ENCODE measurements at places on chromosomes 12 and 14.

- DNase-seq: no peak
Observed at GRCh38 chr12:106107566-106107965, 31.2 kb downstream of the NUAK1 start.

DNA sequence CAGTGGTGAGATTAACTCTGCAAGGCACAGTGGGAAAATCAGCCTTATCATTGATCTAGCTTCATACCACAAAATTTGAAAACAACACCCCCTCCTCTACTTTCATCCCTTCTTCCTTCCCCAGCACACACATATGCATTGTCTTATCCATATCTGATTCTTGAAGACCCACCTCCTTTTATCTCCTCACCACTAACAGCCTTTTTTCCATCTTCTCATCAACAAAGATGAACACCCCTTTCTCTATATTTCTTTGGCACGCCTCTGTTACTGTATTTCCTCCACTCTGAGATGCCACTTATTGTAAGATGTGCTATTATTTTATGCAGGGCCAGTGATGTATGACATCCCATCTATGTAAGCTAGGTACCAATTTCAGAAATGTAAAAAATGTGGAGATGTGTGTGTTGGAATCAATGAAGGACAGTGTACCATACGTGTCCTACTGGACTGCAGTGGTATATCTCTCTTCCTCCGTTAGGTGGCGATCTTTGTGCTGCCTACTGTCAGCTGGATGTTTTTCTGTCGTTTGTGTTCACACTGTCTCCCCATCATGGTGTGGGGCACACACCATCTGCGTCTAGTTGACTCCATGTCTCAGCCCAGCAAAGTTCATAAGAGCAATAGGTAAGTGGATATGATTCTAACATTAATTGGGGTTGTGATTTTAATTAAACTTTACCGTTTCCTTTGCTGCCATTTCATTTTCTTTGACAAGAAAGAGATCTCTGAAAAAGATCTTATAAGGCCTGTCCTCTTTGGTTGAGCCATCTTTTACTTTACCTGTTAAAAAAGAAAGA is 24.0 kb downstream of the CCDC38 start:
- peak; percentile 11 for DNase-seq

DNA sequence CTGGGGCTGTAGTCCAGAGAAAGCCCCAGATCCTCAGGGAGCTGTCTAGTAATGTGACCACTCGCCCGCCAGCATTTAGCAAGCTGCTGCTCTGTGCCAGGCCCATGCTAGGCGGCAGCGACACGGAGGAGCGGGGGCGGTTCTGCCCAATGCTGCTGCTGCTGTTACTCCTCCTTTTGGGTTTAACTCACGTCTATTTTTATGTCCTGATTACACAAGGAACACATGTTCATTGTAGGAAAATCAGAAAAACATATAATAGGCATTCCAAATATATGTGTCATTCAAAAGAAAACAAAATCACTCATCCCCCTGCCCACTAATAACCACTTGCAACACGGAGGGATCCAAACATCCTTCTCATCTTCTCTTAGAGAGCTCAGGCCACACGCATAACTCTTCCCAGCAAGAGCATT is 30.4 kb downstream of the CCDC92 start:
- no peak for DNase-seq

- no peak for DNase-seq
Observed at GRCh38 chr14:29629839-29630238, 297.8 kb downstream of the PRKD1 start.

- no peak for DNase-seq
Observed at GRCh38 chr12:59827767-59828166, 231.9 kb downstream of the SLC16A7 start.

- no peak for DNase-seq
Observed at GRCh38 chr14:28821993-28822392, 55.4 kb downstream of the FOXG1 start.

- DNase-seq: no peak
Observed at GRCh38 chr12:93784339-93785086, 107.3 kb downstream of the CRADD start.

DNA sequence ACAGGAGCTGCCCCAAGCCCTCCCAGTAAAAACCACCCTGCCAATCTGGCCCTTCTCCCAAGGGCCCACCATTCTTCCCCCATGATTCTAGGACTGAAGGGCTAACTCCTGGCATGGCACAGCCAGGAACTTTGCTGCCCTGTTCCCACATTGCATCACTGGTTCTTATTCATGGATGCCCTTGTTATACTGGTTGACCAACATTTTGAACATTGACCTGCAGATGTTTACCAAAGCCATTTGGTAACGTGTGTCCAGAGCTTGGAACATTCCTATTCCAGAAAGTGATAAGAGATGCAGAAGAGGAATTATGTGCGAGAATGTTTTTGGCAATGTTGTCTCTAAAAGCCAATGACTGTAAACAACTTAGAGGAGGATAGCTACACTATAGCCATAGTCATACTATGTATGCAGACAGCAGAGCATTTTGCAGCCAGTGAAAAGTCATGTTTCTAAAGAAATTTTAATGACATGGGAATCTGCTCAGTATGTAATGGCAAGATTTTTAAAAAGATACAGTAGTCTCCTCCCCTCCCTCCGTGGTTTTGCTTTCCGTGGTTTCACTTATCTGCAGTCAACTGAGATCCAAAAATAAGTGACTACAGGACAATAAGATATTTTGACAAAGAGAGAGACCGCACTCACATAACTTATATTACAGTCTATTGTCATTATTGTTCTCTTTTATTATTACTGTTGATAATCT is 108.8 kb downstream of the DAAM1 start:
- DNase-seq: no peak

DNA sequence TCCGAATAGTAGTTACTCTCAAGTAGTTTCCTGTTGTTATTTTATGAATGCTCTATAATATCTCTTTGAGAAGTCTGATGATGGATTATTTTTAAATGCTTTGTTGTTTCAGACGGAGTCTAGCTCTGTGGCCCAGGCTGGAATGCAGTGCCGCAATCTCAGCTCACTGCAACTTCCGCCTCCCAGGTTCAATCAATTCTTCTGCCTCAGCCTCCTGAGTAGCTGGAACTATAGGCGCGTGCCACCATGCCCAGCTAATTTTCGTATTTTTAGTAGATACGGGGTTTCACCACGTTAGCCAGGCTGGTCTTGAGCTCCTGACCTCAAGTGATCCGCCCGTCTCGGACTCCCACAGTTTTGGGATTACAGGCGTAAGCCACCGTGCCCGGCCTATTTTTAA is 1.4 kb upstream of the OS9 start:
- no peak for DNase-seq

GRCh38 chr12:39588348-39588747 is 31.3 kb downstream of the ABCD2 start:
- no peak for DNase-seq

DNA sequence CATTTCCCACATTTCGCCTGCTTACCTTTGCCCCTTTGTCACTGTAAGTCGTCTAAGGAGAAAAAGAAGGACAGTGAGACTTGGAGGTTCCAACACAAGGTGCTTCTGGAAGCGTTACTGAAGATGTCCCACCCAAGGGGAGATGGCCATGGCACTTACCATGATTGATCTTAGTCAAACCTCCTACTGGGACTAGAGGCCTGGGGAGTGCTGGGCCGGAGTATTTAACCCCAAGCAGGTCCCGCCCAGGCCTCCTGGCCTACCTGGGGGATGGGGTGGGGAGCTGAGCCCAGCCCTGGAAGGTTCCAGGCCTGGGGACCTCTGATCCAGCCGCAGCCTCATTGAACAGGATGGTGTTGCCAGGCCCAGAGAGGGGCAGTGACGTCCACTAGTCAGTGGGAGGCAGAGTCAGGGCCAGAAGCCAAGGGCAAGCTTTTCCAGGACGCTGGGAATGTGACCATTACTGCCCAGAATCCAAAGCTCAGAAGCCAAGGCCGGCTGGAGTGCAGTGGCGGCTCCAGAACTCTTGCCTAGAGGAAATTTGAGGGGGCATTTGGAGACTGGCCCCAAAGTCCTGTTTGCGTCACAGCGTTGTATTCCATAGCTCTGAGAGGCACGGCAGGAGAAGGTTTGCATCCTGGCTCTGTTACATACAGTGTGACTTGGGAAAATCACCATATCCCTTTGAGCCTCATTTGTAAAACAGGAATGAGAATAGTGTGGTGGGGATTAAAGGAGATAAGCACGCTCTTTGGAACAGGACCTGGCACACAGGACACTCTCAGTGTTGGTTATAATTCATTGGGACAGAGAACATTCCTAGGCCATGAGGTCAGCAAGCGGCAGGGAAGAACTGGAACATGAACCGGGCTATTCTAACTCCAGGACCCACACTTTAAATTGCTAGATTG is at the start of gene HPD:
Gene HPD, minus strand, starts transcription at position 198 of the 911 bp plus-strand sequence. Its CDS starts 36 bp downstream, at position 162.
- DNase-seq: no peak

GRCh38 chr14:48584031-48584430 is 908.6 kb upstream of the MDGA2 start:
- DNase-seq: no peak

GRCh38 chr12:62472472-62472871 is 5.8 kb downstream of the MON2 start:
- DNase-seq: no peak

GRCh38 chr12:51669271-51669670 is 78.2 kb downstream of the SCN8A start:
- no peak for DNase-seq

GRCh38 chr12:113276306-113276705 is 55.0 kb downstream of the TPCN1 start:
- no peak for DNase-seq

GRCh38 chr12:114381177-114381576 is 24.8 kb downstream of the TBX5 start:
- no peak for DNase-seq

DNA sequence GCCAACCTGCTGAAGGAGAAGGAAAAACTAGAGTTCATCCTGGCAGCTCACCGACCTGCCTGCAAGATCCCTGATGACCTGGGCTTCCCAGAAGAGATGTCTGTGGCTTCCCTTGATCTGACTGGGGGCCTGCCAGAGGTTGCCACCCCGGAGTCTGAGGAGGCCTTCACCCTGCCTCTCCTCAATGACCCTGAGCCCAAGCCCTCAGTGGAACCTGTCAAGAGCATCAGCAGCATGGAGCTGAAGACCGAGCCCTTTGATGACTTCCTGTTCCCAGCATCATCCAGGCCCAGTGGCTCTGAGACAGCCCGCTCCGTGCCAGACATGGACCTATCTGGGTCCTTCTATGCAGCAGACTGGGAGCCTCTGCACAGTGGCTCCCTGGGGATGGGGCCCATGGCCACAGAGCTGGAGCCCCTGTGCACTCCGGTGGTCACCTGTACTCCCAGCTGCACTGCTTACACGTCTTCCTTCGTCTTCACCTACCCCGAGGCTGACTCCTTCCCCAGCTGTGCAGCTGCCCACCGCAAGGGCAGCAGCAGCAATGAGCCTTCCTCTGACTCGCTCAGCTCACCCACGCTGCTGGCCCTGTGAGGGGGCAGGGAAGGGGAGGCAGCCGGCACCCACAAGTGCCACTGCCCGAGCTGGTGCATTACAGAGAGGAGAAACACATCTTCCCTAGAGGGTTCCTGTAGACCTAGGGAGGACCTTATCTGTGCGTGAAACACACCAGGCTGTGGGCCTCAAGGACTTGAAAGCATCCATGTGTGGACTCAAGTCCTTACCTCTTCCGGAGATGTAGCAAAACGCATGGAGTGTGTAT is 2.4 kb downstream of the FOS start:
- peak; percentile 26 for DNase-seq

DNA sequence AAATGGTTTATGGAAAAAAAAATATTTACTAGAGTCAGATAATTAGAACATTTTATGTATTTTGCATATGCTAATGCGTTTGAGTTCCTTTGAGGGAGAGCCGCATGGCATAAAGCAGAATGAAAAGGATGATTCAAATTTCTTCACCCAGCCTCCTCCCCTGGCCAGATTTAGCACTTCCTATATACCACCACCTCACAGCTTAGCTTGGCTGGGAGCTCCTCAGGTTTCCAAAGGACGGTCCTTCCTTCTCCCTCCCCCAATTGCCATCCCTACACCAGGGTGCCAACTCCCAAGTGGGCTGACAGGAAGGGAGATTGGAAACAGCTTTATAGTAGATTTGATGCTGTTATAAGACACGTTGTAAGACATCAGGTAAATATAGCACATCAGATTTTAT is 157.4 kb downstream of the RGS6 start:
- DNase-seq: no peak

- no peak for DNase-seq
Observed at GRCh38 chr14:23557521-23557920, 1.4 kb downstream of the THTPA start.

- DNase-seq: no peak
Observed at GRCh38 chr12:53937099-53937498, 1.5 kb upstream of the HOXC13 start.

DNA sequence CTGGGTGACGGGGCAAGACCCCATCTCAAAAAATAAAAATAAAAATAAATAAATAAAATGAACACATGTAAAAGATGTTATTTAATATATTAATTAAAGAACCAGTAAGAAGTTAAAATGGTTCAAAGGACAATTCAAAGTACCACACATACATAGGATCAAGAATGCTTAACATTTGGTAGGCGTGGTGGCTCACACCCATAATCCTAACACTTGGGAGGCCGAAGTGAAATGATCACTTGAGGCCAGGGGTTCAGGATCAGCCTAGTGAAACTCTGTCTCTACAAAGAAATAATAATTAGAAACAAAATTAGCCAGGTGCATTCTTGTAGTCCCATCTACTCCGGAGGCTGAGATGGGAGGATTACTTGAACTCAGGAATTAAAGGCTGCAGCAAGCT is 53.3 kb downstream of the SPATS2 start:
- DNase-seq: no peak

- no peak for DNase-seq
Observed at GRCh38 chr12:53485955-53486735, 13.1 kb downstream of the MAP3K12 start.

- no peak for DNase-seq
Observed at GRCh38 chr12:52148464-52149181, 43.2 kb downstream of the KRT80 start.

- peak; percentile 21 for DNase-seq
Observed at GRCh38 chr12:113135178-113136127, at the start of gene RASAL1. Gene RASAL1, minus strand, starts transcription at chr12:113135761. Its CDS starts 299 bp downstream, at chr12:113135462.

DNA sequence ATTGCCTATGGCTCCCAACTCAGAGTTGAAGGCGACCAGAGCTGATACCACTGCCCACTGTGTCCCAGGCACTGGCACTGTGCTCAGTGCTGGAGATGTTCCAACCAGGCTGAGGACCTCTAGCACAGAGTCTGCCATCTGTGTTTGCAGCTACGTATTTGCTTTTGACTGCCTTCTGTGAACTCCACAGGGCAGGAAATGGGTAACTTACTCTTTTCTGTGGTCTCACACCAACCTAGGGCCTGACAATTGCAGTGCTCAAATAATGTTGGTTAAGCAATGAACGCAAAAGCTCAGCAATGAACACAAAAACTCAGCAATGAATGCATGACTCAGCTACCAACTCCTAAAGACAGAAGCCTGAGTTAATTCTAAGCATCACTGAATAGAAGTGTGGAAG is 202.8 kb downstream of the NUAK1 start:
- no peak for DNase-seq

DNA sequence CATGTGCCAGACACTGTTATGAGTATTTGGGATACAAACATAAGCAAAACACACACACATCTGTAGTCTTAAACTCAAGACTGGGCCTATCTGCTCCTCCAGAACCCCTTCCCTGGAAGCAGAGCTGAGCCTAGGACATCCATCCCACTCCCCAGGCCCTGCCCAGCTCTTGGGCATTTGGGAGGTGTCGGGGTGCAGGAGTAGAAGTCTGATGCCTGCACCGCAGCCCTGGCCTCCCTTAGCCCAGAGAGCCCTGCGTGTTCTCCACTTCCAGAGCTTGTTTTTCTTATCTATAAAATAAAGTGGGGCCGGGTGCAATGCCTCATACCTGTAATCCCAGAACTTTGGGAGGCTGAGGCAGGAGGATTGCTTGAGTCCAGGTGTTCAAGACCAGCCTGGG is 11.7 kb downstream of the HSP90AA1 start:
- no peak for DNase-seq

- DNase-seq: no peak
Observed at GRCh38 chr14:51474854-51475253, 176.9 kb upstream of the FRMD6 start.

Measured in stimulated activated CD8-positive, alpha-beta memory T cell treated with anti-CD3 and anti-CD28 coated beads, Interleukin-12 subunit alpha, Interleukin-12 subunit beta, amount 100 ng/mL, for 1 hour (primary cell).